COLO829 (cell line): ENCODE measurements at places on chromosomes 3 and 15.

DNA sequence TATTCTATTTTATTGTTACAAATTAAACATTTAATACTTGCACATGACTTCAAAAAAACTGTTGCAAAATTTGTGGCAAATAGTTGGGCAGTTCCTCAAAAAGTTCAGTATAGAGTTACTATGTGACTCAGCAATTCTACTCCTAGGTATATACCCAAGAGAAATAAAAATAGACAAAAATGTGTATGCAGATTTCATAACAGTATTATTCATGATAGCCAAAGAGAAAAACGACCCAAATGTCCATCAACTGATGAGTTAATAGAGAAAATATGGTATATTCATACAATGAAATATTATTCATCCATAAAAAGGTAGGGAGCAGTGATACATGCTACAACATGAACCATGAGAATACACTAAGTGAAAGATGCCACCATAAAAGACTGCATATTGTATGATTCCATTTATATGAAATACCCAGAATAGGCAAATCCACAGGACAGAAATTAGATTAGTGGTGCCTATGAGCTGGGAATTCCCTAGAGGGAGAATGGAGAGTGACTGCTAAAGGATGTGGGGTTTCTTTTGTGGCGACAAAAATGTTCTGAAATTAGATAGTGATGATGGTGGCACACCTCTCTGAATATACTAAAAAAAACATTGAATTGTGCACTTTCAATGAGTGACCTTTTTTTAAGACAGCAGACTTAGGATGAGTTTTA, 31.6 kb upstream of the CLASP2 start:
- DNase-seq = no peak

DNA sequence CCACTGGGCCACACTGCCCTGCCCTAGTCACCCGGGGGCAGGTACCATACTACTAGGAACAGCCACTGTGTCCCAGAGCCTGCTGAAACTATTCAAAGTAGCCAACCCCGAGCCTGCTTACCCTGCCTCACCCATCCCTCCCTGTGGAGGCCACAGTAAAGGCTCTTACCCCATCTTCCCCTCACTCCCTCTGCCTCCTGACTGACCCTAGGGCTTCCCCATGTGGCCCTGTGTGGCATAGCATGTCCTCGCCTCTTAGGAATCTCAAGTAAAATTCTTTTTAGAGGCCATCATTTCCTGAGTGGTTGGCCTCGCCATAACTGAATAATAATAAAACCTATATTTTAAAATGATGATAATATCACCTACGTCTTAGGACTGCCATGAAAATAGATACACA, 112.2 kb upstream of the SLC6A11 start:
- DNase-seq = no peak

GRCh38 chr3:46882377-46883053, 5.0 kb downstream of the PTH1R start:
- no peak for DNase-seq

DNA sequence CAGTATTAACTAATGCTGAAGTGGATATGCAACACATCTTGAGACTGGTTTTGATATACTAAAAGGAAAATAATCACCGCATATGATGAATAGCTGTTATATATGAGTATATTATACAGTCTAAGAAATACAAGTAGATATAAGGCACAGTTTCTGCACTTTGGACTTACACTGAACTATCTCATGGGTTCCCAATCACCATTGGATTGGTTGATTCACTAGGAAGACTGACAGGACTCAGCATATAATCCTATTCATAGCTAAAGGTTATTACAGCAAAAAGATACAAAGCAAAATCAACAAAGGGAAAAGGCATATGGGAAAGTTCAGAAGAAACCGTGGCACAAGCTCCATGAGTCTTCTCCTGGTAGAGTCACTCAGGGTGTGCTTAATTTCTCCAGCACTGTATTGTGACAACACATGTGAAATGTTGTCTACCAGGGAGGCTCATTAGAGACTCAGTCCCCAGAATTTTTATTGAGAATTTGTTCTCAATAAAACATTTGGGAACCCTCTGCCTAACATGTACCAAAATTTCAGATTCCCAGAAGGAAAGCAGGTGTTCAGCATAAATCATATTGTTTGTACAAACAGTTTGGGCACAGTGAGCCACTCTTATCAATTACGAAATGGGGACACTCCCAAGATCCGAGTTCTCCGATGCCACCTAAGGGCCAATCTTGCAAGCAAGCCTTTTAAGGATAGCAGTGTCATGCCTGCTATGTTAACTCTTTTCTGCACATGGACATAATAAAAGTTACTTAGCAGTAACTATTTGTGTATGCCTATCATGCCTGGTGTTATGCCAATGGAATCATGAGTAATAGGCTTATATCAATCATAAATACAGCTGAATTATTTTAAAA, 26.8 kb downstream of the CMC1 start:
- DNase-seq = no peak

DNA sequence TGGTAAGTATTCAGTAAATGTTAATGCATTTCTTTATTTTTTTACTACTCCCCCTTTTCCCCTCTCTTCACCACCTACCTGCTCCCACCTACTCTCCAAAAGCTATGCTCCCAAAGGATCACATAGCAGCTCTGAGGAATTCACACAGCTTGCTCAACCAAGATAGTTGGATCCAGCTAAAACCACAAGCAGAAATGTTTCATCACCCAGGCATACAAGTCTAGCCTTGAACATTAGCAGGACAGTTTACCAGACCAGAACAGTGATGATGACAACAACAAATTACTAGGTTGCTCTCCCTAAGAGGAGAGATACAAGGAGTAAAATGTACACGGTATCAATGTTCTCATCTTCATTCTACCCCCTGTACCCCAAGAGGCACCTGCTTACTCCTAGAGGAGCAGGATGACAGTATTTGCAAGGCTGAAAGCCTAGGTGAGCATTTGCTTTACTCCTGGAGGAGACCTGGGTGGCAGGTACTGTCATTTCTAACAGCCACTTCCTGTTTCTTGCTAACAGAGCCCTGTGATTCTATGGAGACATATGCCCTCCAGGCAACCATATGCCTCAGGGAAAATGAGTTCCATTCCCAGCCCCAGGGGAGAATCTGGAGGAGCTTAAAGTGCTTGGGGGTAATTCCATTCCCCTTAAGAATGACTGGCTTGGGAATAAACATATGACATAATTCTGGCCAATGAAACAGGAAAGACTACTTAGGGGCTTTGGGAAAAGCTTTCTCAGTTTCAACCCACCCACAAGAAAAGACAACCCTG, 237.5 kb downstream of the NTRK3 start:
- DNase-seq = no peak

GRCh38 chr3:106341087-106341486, 472.3 kb upstream of the CBLB start:
- DNase-seq = no peak

DNA sequence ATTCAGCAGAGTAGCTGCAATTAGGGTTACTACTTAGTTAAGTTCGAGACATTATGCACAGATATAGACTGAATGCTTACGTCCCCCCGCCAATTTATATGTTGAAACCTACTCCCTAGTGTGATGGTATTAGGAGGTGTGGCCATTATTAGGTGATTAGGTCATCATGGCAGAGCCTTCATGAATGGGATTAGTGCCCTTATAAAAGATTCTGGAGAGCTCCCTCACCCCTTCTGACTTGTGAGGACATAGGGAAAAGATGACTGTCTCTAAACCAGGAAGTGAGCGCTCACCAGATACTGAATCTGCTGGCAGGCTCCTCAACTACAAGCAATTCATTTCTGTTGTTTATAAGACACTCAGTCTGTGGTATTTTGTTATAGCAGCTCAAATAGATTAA, 25.6 kb upstream of the TEX9 start:
- no peak for DNase-seq

GRCh38 chr3:19972054-19972453, 25.2 kb downstream of the RAB5A start:
- no peak for DNase-seq

GRCh38 chr3:181568693-181569092, 143.0 kb upstream of the SOX2 start:
- DNase-seq = no peak

DNA sequence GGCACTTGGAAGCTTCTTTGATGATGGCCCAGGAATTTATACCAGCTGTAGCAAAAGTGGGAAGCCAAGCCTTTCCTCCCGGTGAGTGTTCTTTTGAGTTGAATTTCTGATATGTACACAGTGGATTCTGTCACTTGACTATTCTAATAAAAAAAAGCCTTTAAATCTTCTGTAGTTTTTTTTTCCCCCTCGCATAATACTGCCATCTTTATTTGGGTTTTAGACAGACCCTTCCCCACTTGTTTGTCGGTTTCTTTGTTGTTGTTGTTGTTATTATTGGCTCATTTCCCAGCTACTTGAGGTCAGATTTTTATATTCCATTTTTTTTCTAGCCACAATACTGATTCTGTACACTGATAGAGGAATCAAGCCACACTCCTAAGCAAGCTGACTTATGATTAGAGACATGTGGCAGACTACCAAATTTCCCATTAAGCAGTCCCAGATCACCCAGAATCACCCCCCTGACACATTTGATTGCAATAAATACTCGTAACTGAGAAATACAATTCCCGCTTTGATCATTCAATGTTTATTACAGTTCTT, 122.4 kb upstream of the IL12A start:
- no peak for DNase-seq

GRCh38 chr3:15766406-15766805, 31.4 kb downstream of the ANKRD28 start:
- no peak for DNase-seq

DNA sequence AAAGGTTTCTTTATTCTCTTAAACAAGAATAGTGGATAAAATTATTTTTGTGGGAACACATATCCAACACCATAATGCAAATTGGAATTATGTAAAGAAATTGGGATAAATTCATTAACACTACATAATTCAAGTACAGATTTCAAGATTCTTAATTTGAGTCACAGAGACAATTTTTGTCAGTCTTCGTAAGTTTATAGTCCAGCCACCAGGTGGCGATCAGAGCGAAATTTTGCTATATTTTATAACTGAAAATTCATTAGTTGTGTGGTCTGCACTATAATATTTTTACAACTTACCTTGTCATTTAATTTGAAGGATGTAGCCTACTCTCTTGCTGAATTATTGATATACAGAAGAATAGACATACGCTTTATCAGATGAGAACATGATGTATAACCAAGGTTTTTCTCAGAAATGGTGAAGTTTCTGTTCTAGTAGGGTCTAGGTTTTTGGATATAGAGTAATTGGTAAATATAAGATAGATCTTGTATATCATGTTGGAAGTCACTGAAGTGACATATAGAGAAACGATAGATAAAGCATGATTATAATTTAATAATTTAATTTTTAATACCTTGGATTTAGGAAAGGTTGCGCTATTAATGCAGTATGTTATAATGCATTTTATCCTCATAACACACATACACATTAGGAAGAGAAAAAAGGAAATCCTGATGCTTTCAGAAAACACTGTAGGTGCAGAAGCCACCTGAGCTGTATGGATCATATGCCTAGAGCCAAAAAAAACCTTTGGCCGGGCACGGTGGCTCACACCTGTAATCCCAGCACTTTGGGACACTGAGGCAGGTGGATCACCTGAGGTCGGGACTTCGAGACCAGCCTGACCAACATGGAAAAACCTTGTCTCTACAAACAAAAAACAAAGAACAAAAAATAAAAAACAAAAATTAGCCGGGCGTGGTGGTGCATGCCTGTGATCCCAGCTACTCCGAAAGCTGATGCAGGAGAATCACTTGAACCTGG, 31.7 kb downstream of the PLSCR4 start:
- peak; percentile 36 for DNase-seq

DNA sequence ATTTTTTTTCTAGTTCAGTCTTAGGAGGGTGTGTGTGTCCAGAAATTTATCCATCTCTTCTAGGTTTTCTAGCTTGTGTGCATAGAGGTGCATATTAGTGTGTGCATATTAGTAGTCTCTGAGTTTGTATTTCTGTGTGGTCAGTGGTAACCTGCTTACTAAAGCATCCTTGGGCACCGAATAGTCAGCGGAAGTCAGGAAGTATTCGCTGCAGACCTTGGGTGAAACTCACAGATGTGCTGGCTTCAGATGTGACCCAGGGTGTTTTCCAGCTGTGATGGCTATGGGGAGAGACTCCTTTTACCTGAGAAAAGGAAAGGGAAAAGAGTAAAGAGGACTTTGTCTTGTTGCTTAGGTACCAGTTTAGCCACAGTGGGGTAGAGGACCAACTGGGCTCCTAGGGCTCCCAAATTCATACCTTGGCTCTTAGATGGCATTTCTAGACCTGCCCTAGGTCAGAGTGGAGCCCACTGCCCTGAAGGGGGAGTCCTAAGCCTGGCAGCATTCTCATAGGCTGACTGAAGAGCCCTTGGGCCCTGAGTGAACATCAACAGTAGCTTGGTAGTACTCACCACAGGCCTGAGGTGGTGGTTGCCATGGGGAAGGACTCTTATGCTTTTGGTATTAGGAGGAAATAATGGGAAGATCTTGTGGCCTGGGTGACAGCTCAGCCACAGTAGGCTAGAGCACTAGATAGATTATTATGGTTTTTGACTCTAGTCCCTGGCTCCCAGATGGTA, 286.0 kb upstream of the ZPLD1 start:
- DNase-seq = no peak

- no peak for DNase-seq
Measured at GRCh38 chr3:127671523-127672428, 976 bp upstream of the ABTB1 start.

- peak; percentile 39 for DNase-seq
Measured at GRCh38 chr3:159964166-159964973, 24.3 kb upstream of the IL12A start.

- no peak for DNase-seq
Measured at GRCh38 chr15:92574566-92574965, 81.0 kb downstream of the FAM174B start.

DNA sequence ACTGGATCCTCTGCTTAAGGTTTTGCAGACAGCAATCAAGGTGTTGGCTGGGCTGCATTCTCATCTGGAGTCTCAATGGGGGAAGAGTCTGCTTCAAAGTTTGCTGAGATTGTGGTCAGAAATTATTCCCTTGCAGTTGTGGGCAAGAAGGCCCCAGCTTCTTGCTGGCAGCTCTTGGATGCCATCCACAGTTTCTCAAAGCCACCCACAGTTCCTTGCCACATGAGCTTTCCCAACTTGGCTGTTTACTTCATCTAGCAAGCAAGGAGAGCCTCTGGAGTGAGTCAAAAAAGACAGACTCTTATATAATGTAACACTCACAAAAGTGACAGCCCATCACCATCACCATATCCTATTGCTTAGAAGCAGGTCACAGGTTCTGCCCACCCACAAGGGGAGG, 62.1 kb upstream of the ABHD2 start:
- no peak for DNase-seq
